Stimulated activated CD4-positive, alpha-beta T cell treated with anti-CD3 and anti-CD28 coated beads, Interleukin-12 subunit alpha, Interleukin-12 subunit beta, amount 100 ng/mL, for 48 hours (primary cell): ENCODE measurements at places on chromosomes 5 and 9.

- DNase-seq: no peak
These were observed 19.3 kb downstream of the BRD9 start for GRCh38 chr5:873328-873727.

GRCh38 chr9:85610074-85610860 is 131.5 kb downstream of the AGTPBP1 start:
- no peak for DNase-seq

DNA sequence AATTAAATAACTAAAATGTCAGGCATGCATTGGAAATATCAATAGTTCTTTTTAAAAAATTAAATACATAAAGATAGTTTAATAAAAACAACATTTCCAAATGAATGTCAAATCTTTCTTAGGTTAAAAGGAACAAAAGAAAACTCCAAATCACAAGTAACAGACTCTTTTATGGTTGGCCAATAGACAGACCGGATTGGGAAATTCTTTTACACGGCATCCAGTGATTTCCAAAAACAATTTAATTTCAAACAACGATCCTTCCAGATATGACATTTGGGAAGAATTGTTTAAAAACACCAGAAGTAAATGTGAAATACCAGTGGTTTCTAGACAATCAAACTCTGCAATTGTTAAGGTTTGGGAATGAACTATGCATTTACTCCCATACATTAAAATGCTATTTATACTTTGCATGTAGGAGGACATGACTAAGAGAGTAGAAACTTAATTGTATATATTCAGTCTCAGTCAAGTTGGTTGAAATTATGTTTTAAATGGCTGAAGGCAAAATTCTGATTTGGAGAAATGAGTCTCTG is 32.8 kb downstream of the ZNF474 start:
- DNase-seq: no peak

GRCh38 chr5:14009575-14009974 is 65.1 kb upstream of the DNAH5 start:
- DNase-seq: no peak

DNA sequence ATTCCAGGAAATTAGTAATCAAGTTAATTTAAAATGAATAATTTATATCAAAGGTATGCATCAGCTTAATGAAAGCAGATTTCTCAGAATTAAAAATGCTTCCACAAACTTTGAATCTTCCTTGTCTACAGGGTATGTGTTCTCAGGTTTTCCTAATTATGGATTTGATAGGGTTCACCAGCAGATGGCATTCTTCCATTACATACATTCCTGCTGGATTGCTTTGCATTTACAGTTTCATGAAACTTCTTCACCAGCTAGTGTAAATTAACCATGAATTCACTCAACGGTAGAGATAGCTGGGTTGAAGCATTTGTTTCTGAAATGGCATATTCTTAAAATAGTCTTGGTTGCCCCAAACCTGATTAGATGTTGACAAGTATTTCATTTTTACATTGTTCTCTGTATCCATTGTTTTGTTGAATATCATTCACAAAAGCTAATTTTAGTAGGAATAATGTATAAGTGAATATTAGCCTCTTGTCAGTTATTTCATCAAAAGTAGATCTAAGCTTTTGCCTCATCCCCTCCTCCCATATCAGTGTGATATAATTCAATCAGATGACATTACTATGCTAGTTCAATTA is 68.7 kb upstream of the WDR41 start:
- DNase-seq: no peak

DNA sequence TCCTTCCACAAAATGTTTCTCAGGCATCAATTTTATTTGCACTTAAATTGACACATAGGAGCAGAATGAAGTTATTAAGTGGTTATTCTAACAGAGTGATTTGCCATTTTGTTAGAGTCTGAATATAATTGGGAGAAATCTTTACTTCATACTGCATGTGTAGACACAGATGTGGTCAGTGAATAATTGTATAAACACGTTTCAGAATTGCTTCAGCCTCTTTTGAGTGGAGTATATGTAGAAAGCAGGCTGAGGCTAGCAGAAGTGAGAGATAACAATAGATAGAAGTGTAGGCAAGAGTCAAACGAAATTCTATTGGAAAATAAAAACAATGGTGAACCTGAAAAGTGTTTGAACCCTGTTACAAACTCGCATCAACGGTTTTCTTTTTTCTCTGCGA is 270.7 kb downstream of the TMEM167A start:
- no peak for DNase-seq

GRCh38 chr5:91312698-91313097 is 70.4 kb downstream of the ARRDC3 start:
- no peak for DNase-seq

- no peak for DNase-seq
These were observed 177.6 kb downstream of the RFX3 start for GRCh38 chr9:3348169-3348568.

- no peak for DNase-seq
These were observed 298.2 kb downstream of the EDIL3 start for GRCh38 chr5:84086511-84086910.

- DNase-seq: no peak
These were observed 2.4 kb upstream of the PPP2R2B start for GRCh38 chr5:146880966-146881365.

DNA sequence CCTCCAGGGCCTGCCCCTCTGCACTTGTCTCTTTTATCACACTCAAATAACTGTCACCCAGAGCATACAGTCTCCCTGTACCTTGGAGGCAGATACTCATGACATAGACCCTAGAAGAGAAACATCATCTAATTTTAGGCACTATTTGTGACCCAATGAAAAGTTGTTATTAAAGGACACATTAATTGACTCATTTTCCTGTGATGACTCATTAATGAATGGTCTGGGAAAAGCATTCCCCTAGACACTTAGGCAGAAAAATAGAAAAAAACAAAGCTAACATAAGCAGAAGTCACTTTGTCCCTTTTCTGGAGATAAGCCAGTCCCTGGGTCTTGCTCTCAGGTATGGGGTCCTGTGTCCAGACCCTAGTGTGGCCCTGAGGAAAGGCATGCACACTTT is 15.0 kb downstream of the TRPC7 start:
- no peak for DNase-seq

DNA sequence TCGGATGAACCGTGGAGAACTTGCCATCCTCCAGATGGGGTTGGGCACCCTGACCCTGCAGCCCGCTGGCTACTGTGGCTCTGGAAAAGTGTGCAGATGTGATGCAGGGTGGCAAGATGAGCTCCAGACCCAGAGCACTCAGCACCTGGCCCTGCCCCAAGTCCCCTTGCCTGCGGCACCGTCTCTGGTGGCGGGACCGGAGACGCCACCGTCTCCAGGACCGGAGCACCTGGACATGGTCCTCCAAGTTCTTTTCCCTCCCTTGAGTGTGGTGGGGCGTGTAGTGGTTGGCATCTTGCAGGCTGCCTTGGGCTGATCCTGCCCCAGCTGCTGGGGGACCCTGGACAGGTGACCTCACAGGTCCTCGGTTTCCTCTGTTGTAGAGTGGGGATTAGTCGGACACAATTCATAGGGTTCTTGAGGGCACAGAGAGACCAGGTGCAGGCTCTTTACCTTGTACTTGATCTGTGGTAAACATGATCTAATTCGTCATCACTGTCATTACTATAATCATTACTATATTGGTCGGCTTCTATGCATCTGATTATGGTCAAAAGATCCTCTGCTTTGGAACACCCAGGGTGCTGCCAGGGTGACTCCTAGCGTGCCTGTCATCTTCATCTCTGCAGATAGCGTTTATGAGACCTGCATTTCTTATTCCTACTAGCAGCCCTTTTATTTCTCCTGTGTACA is 83.5 kb downstream of the COL5A1 start:
- DNase-seq: no peak

DNA sequence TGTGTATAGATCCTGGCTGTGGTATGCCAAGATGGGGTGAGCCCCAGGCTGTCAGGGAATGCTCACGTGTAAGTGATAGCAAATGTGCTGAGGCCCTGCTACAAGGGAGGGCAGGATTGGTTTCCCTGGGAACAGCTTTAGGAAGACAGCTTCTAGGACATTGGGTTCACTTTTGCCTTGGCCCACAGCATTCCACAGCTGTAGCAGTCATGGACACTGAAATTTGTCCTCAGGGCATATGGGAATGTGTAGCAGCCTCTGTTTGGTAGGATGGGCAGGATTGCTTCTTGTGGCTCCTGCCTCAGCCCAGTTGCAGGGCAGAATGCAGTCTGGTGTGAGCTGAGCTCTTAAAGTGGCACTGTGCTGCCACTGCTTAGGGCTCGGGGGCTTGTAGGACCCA is 1061.7 kb upstream of the WWC1 start:
- no peak for DNase-seq

- DNase-seq: no peak
These were observed 66.6 kb upstream of the STXBP1 start for GRCh38 chr9:127545196-127546124.

DNA sequence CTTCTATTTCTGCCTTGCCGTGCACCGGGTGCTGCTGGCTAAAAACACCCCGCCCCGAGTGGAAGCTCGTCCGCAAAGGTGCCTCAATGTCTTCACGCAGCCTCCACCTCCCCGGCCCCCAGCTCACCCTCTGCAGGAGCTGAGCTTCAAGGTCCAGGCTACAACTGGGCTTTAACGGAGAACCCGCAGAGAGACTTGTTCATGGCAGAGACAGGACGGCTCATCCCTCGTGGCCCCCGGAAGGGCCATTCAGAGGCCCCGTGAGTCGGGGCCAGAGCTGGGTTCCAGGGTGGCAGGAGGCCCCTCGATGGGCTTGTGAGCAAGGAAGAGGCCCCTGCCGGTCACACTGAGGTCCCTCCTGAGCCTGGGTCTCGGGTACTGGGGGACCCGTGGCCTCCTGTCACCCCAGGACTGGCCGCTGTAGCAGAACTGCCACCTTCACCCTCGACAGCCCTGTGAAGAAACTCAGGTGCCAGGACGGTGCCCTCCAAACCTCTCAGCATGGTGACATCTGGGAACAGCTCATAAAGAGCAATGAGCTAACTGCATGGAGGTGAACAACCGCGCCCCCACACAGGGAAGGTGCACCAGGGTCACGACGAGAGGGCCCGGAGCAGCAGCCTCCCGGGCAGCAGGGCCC is 58.0 kb upstream of the UBAC1 start:
- no peak for DNase-seq

- no peak for DNase-seq
These were observed 92.7 kb downstream of the HRH2 start for GRCh38 chr5:175750511-175750931.

- no peak for DNase-seq
These were observed 133.5 kb upstream of the MRPS30 start for GRCh38 chr5:44675296-44675695.

- DNase-seq: no peak
These were observed 17.1 kb downstream of the C9orf43 start for GRCh38 chr9:113427629-113428028.

- DNase-seq: no peak
These were observed 191.5 kb upstream of the S1PR3 start for GRCh38 chr9:88799541-88800328.

DNA sequence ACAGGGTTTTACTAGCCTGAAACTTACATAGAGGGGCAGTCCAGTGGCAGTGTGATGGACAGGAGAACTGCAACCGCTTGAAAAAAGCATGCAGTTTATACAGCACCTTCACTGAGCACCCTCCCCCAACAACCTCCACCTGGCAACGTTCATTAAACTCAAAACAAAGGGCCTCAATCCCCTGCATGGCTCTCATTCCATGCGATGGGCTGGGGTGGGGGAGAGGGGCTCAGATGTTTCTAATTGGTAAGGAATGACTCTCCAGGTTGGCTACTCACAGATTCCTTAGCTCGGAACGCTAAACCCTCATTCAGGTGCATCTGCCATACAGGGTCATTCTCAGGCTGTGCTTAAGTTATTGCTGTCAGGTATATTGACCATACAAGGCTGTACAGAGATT is 80.9 kb upstream of the ITGA1 start:
- no peak for DNase-seq

GRCh38 chr9:137178201-137178938 is 6.5 kb upstream of the TMEM210 start:
- DNase-seq: no peak

- DNase-seq: no peak
These were observed 377.3 kb downstream of the ICE1 start for GRCh38 chr5:5799826-5800225.

- DNase-seq: no peak
These were observed 39.1 kb upstream of the GZMA start for GRCh38 chr5:55063220-55063863.

DNA sequence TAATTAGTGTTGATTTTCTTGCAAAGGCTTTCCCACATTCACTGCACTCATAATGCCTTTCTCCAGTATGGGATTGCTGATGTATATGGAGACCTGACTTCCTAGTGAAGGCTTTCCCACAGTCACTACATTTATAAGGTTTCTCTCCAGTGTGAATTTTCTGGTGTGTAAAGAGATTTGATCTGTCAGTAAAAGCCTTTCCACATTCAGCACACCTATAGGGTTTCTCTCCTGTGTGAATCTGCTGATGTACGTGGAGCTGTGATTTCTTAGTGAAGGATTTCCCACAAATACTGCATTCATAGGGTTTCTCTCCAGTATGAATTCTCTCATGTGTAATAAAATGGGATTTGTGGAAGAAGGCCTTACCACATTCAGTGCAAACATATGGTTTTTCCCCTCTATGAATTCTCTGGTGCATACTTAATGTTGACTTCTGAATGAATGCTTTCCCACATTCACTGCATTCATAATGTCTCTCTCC is 31.1 kb downstream of the ZNF484 start:
- DNase-seq: no peak

DNA sequence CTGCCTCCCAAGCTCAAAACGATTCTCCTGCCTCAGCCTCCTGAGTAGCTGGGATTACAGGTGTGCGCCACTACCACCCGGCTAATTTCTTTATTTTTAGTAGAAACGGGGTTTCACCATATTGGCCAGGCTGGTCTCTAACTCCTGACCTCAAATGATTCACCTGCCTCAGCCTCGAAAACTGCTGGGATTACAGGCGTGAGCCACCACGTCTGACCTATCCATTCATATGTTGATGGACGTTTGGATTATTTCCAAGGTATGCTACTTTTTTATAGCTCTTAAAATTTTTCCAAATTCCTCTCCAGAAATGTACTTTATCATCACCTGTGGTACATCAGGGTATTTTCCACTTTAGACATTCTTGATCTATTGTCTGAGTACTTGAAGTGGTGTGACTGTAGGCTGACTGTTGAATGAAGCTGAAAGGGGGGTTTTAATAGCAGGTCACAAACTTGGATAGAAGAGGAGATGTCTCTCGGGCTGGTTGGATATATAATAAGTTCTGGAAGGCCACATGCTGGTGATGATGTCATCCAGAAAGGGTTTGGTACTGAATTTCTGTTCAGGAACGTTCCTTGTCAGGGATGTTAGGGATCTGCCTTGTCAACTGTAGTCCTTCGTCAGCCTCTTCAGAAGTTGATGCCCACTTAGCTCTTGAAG is 7.4 kb downstream of the CTNNA1 start:
- DNase-seq: no peak

- no peak for DNase-seq
These were observed 51.9 kb upstream of the RAI14 start for GRCh38 chr5:34604119-34604675.
